GM12892 (cell line): ENCODE measurements at places on chromosomes 3 and 15.

DNA sequence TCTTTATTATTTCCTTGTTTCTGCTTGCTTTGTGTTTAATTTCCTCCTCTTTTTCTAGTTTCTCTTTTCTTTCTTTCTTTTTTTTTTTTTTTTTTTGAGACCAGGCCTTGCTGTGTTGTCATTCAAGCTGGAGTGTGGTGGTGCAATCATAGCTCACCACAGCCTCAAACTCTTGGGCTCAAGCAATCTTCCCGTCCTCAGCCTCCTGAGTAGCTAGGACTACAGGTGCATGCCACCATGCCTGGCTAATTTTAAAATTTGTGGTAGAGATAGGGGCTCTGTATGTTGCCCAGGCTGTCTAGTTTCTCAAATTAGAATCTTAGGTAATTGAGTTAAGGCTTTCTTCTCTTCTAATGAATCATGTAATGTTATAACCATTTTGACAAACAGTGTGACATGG lies 22.4 kb downstream of the SLMAP start:
- no peak for DNase-seq

GRCh38 chr3:97691354-97691753 lies 73.2 kb upstream of the ARL6 start:
- no peak for DNase-seq

- DNase-seq, result no peak
These were observed 84.8 kb downstream of the DCLK3 start for GRCh38 chr3:36679384-36680200.

DNA sequence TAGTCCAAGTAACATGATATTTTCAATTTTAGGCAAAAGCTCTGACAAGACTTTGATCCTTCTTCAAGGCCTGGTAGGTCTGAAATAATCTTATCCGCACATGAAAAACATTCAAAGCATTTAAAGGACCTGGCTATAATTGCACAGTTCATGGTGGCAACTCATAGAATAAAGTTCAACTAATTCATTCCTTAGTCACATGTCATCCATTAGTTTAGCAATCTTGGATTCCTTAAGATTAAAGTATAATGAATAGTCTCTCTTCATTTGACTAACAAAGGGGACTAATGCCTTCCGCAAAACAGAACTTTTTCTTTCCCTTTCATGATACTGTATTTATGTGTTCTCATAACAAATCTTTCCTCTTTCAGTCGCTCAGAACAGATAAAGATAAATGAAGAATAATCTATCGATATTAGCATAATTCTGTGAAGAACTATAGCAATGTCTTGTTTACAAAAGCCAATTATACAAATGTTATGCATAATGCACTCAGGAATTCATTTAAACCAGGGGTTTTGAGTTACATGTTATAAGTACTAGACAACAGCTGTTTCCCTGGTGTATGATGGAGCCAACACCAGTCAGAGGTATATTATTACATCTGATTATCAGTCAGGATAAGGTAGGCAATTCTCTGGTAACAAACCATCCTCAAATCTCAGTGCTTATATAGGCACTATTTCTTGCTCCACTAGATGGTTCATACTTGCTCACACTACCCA lies 172.5 kb downstream of the POTEB3 start:
- no peak for DNase-seq

- no peak for DNase-seq
These were observed 2.3 kb downstream of the PLEKHO2 start for GRCh38 chr15:64843991-64844390.

GRCh38 chr15:70318594-70319465 lies 221.1 kb upstream of the TLE3 start:
- DNase-seq, result no peak

- DNase-seq, result no peak
These were observed 81.4 kb downstream of the DNAJB8 start for GRCh38 chr3:128385080-128385832.

DNA sequence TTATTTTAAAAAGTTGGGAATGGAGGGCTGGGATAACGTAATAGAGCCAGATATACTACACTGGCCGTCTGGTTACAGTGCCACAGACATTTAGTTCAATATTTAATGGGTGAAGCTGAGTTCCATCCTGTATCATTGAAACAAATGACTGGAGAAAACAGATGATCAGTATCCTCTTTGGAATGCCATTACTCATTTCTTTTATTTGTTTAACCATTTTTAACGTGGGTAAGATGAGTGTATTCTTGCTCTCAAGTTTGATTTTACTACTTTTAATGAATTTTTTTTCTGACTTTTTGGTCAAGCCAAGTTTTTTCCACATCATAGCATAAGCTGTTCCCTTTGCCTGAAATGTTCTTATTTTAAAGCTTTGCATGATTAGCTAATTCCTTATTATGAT lies 53.9 kb upstream of the GRM7 start:
- no peak for DNase-seq

GRCh38 chr15:84697236-84697990 lies 18.5 kb downstream of the SEC11A start:
- DNase-seq, result no peak

DNA sequence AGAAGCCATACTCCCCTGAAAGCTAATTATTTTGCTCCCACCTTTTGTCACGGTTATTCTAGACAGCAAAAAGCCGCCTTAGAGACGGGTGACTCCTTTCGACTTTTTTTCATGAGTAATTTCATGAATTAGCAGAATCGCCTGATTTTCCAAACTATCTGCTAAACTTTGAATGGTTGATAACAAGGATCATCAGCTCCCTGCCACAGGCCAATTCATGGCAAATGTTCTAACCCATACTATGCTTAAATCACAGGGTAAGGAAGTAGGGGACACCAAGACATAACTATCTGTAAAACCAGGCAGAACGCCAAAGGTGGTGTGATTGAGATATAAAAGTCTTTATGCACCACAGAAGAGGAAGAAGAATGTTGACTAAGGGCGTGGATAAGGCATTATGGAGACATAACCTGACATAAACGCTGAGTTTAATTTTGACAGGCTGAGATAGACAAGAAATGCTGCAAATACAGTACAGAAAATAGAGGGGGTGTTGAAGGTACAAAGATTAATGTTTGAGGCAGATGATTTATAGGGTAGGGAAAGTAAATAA lies 891 bp upstream of the DMXL2 start:
- DNase-seq, result no peak

DNA sequence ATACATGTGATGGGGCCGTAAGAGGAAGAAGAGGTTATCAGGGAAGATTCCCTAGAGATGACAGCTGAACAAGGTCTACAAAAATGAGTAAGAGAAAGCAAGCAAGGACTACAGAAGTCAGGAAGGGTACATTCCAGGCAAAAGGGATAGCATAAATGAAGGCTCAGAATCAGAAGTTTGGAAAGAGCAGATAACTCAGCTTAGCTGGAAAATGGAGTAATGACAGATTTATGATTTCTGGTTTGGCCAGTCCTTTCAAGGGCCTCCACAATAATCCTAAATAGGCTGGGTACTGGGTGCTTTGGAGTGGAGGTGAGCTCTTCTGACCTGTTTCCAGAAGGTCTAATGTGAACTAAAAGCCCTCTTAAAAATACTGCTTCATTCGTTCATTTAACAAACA lies 110.7 kb downstream of the MYO5A start:
- no peak for DNase-seq

DNA sequence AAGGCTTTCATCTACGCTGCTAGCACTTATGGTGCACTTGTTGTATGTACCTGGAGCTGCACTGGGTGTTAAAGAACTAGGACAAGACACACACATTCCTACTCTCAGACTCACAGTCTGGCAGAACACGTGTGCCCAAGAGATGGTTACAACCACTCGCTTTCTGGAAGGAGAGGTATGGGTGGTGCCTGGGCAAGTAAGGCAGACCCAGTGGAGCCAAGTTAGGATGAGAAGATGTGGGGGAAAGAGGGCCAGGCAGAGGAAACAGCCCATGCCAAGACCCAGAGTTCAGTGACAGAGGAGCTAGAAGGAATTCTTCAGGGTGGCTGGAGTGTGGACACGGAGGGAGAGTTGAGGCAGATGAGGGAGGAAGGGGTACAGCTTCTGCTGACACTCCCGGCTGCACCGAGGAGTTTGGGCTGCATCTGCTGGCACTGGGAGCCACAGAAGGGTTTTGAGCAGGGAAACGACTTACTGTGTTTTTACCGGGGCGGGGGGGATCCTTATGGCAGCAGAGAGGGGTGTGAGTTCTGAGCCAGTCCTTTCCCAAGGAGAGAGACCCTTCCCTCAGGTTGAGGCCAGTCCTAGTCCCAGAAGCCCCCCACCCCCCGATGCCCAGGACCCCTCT lies 59.0 kb downstream of the GRIP2 start:
- DNase-seq, result no peak

GRCh38 chr3:134334231-134334900 lies 39.9 kb downstream of the AMOTL2 start:
- DNase-seq, result no peak

- no peak for DNase-seq
These were observed 172.9 kb upstream of the FEZF2 start for GRCh38 chr3:62546266-62546665.

- no peak for DNase-seq
These were observed 185.5 kb downstream of the NFKBIZ start for GRCh38 chr3:102034639-102035451.

- DNase-seq, result peak; percentile 100
These were observed 8.7 kb upstream of the SEMA3B start for GRCh38 chr3:50260027-50260941.

- no peak for DNase-seq
These were observed 20.9 kb upstream of the IL1RAP start for GRCh38 chr3:190492966-190493365.

DNA sequence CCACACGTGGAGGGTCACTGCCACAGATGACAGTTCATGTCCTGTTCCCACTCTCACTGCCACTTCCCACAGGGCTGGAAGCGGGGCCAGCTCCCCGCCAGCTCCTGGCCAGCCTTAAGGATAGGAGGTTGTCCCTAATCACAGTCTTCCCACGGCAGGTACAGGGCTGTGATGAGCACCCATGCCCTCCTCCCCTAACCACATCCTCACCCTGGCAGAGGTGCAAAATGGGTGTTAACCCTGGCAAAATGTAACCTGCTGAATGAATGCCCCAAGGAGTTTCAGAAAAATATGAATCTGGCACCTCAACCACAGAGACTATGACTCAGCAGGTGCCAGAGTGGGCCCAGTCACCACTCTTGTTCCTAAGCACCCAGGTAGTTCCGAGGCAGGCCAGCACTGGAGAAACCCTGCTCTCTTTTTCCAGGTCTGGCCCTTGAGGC lies 185.1 kb upstream of the TPM1 start:
- DNase-seq, result no peak

- no peak for DNase-seq
These were observed 13.1 kb upstream of the DYNC1LI1 start for GRCh38 chr3:32583708-32584107.
